Hindlimb muscle (tissue), 1 donor: ENCODE measurements at places on chromosomes 16 and 17. TPM values are rescaled to one million over a fixed set of nuclear protein-coding genes. Genes with fewer than 3 reads are reported as not detected.

DNA sequence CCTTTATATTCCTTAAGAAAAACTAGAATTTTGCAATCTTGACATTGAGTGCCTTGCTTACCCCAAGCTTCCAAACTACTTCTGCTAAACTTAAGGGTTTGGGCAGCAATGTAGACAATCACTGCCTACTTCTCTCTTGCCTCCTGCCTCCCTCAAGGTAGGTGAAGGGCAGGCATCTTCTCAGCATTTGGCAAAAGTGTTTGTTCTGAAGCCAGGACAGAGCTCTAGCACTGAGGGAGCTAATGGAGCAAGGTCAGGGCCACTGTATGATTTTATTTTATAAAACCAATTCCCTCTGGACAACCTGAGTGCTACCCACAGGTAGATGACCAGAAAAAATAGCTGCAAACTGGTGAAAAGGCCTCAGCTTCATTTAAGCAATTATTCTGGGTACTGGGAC is 111.8 kb downstream of the IRX3 start:
- DNase-seq, result no peak

GRCh38 chr17:19343256-19343630 is 19.3 kb downstream of the B9D1 start:
- no peak for DNase-seq

- DNase-seq, result no peak
Observed at GRCh38 chr17:79027274-79027924, 3.4 kb downstream of the C1QTNF1 start.

GRCh38 chr16:4882000-4882632 is 34.8 kb downstream of the UBN1 start:
- peak; percentile 60 for DNase-seq

GRCh38 chr16:70540994-70541393 is 17.4 kb downstream of the SF3B3 start:
- DNase-seq, result no peak

GRCh38 chr17:8402921-8403536 is 5.4 kb upstream of the RNF222 start:
- DNase-seq, result no peak

GRCh38 chr16:57591086-57591869 is 37.2 kb upstream of the ADGRG1 start:
- peak; percentile 59 for DNase-seq

Gene GAA
- polyA plus RNA-seq, result 38.6 TPM
